ENCODE measurements at places on chromosomes 2 and 18.

- DNase-seq: no peak
Measured at GRCh38 chr2:142545036-142545435, 332.4 kb upstream of the KYNU start.

- DNase-seq: no peak
Measured at GRCh38 chr2:147660680-147661079, 184.1 kb upstream of the ACVR2A start.

- DNase-seq: no peak
Measured at GRCh38 chr2:36562973-36563532, 34.9 kb downstream of the FEZ2 start.

DNA sequence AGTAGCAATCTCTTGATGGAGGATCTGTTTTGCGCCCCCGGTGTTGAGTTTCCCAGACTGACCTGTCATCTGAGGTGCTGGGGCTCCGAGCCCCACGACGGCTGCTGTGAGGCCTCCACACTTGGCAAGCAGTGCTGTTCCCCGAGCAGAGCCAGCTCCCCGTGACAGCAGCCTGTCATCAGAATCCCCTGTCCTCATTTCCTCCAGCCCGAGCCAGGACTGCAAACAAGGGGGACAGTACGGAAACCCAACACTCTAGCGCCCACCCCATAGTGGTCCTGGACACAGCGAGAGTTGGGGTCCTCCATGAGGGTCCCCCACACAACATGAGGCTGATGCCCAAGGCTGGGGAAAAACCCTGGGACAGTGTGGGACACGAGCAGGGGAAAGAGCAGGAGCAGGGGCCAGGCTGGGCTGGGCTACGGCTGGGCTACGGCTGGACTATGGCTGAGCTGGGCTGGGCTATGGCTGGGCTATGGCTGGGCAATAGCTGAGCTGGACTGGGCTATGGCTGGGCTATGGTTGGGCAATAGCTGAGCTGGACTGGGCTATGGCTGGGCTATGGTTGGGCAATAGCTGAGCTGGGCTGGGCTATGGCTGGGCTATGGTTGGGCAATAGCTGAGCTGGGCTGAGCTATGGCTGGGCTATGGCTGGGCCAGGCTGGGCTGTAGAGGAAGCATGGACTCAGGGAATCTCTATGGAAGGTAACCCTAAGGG, 1.5 kb upstream of the KLHL30 start:
- DNase-seq: no peak

- no peak for DNase-seq
Measured at GRCh38 chr2:60356346-60356745, 197.1 kb downstream of the BCL11A start.

GRCh38 chr2:156435396-156435717, 822 bp upstream of the GPD2 start:
- DNase-seq: peak; percentile 33

DNA sequence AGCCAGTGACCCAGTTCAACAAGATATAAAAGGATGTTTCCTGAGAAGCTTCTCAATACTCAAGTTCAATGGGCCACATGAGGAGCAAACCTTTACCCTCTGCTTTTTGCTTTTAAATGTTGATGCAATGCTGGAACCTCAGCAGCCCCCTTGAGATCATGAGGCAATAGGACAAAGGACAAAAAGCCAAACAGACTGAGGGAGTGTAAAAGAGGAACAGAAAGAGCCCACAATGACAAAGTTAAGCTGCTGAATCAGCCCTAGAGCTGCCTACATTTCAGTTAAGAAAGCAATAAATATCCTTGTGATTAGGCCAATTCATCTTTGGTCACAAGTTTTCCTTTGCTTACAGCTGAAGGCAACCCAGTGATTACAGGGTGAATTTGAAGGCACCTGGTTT, 76.9 kb downstream of the MRO start:
- DNase-seq: no peak

- no peak for DNase-seq
Measured at GRCh38 chr2:138086576-138086975, 122.3 kb downstream of the HNMT start.

DNA sequence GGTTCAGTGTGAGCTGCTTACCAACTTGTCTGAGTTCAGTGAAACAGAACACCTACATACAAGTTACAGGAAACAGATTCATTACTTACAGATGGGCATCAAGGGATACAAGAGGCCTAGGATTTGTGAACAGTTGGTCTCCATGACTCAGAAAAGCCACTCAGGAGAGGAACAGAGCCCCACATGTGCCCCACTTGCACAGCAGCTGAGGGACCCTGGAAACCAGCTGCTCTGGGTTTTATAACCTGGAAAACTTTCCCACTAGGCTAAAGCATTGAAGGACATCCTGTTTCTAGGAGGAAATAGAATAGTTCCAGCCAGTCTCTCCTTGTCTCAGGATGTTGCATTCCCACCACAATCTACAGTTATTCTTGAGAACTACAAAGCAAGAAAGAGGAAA, 530.0 kb downstream of the ZNF804A start:
- no peak for DNase-seq

DNA sequence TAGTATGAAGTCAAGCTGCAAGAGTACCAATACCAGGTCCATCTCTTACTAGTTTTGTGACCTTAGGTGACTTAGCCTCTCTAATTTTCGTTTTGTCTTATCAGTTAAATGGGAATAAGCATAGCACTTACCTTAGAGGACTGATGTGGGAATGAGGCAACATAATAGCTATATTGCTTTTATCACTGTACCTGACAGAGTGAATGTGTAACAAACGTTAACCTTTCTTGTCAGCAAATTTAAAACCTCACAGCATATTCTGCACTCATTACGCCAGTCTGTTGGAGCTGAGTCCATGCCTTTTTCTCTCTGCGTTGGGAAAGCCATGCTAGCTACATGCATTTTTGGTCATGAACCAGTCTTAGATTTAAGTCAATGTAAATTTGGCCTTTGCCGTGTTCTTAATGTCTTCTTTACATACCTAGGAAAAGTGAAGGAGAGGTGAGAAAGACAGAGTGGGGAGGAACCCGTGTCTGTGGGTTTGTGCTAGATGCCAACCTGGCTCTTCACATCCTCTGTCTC, at the start of gene IL36B:
Gene IL36B (minus strand): TSS at position 472 of the 522 bp plus-strand sequence.
- DNase-seq: no peak

- DNase-seq: no peak
Measured at GRCh38 chr2:96737251-96737650, 2.6 kb downstream of the LMAN2L start.

DNA sequence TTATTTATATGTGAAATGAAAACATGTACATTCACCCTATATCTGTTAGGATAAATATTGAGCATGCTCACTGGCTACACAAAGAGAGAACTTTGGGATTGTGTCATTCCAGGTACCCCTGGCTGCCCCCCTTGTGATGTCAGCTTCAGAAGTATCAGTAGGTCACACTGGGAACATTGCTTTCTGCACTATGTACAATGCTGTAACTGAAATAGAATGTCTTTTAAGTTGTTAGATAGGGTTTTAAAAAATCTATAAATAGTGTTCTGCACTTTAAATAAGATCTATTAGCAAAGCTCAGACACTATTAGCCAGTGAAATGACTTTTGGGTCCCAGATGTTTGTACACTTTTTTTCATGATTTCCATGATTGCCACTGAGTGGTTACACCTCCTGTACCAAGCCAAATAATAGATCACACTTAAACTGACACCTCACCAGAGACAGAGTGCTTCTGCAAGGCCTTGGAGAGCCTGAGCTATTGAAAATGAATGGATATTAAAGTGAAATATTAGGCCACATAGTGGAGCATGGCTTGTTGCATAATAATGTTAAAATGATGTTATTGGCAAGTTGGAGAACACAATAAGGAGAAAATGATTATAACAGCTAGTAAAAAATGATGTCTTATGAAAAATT, 297.0 kb upstream of the NXPH2 start:
- no peak for DNase-seq

- no peak for DNase-seq
Measured at GRCh38 chr2:37854676-37855282, 70.3 kb upstream of the RMDN2 start.

DNA sequence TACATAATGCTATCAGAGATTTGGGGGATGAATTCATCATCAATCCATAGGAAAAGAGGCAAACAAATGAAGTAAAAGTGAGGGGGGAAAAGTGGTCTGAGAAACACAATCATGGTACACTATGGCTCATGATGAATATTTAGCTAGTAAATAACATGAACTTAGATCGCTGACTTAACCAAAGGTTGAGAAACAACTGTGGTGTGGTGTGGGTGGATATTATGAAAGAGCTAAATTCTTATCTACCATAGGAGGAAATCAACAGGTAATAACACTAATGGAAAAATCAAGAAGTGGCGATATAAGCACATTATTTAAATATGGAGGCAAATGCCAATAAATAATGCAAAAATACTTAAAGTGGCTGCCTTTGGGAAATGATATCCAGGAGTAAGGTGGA, 12.2 kb upstream of the TPRKB start:
- no peak for DNase-seq

GRCh38 chr2:101011152-101011551, 9.1 kb downstream of the RPL31 start:
- DNase-seq: no peak

DNA sequence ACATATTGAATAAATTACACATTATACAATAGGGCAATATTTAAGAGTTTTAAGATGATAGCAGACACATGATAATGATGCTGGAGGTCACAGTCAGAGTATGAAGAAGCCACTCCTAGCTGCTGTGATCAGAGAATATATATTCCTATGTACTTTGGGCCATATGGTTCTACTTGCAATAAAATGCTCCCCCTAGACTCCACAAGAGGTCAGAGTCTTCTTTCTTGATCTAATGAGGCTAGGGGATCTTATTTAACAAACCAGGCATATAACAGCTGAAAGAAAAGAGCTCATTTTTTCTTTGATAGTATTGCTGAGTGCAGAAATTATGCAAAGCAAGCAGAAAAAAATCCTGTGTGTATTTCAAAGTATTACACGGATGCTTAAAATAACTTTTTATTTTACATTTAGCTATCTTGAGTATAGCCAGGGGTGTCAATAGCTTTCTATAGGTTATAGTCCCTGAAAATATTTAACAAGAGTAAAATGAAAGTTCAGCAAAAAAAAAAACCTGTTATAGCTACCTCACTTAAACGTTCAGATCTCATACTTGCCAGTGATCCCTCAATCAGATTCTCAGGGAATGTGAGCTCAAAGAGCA, 748.7 kb upstream of the CHAC2 start:
- DNase-seq: no peak

- no peak for DNase-seq
Measured at GRCh38 chr18:62199629-62200028, 12.6 kb downstream of the RELCH start.

- no peak for DNase-seq
Measured at GRCh38 chr18:74622072-74622471, 24.4 kb downstream of the ZNF407 start.

DNA sequence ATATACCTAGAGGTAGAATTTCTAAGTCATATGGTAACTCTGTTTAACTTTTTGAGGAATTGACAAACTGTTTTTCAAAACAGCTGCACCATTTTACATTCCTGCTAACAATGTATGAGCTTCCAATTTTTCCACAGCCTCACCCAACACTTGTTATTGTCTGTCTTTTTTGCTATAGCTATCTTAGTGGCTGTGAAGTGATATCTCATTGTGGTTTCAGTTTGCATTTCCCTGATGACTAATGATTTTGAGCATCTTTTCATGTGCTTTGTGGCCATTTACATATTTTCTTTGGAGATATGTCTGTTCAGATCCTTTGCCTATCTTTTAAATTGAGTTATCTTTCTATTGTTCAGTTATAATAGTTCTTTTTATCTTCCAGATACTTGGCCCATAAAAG, 273.8 kb downstream of the AGPS start:
- DNase-seq: no peak

DNA sequence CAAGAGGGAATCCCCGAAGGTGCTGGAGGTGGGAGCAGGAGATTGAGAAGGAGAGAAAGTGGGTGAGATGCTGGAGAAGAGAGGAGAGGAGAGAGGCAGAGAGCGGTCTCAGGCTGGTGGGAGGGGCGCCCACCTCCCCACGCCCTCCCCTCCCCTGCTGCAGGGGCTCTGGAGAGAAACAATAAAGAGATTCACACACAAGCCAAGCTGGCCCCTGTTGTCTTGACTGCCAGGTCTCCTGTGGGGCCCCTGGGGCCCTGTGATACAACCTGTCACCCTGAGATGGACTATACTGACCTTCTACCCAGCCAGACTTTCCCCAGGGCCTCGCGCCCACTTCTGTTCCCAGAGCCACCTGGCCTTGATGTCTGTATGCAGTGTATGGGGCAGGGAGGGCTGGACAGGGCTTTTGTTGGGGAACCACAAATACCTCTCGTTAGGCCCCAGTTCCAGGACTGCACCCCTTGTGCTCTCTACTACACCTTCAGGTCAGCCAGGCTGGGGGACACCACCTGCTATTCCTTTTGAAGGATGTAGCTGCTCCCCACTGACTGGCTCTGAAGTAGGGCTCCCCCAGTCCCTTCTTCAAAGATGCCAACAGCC, 8.0 kb upstream of the SPEG start:
- DNase-seq: no peak

GRCh38 chr2:143933946-143934569, 585.9 kb downstream of the ZEB2 start:
- no peak for DNase-seq

GRCh38 chr2:160471950-160472349, 21.7 kb downstream of the RBMS1 start:
- no peak for DNase-seq

GRCh38 chr18:35755369-35755768, 173.8 kb downstream of the GALNT1 start:
- DNase-seq: no peak

DNA sequence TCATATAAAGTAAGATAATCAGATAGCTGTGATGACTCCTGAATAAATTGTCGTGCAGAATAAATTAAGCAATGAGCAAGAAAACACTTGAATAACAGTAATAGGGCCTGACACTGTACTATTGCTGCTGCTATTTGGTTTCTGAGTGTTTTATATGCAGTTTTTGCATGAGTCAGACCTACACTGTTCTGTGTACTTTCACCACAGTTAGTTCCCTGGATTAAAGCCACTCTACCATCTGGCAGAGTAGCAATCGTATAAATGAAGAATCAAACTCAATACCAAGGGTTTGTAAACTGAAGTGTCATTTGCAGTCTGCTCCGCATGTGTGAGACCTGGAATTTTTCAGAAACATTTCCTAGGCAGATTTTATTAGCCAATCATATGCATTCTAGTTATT, 398.6 kb upstream of the CDH7 start:
- DNase-seq: no peak

- no peak for DNase-seq
Measured at GRCh38 chr2:72098935-72099334, 48.7 kb downstream of the CYP26B1 start.

DNA sequence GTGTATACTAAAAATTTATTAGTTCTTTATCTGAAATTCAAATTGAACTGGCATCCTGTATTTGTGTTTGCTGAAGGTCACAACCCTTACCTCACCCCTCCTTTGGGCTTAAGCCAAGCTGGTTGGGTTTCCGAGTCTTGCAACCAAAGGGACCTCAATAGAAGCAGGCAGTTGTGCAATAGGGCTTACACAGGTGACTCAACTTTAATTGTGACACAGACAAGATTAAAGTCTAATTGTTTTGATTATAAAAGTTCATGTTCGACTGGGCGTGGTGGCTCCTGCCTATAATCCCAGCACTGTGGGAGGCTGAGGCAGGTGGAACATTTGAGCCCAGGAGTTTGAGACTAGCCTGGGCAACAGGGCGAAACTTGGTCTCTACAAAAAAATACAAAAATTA, 71.5 kb downstream of the RAB31 start:
- no peak for DNase-seq

All from NCI-H1930 (cell line).